ENCODE measurements at places on chromosomes 2 and 18. TPM values are rescaled to one million over a fixed set of nuclear protein-coding genes. Genes with fewer than 3 reads are reported as not detected.

- peak; percentile 23 for ATAC-seq
These were observed 359 bp downstream of the TGFBRAP1 start for GRCh38 chr2:105329197-105329554.

GRCh38 chr18:3688690-3689089, 238.7 kb downstream of the TGIF1 start:
- no peak for ATAC-seq

ZNF2 gene
- total RNA-seq = 3.1 TPM

- no peak for ATAC-seq
These were observed 262.8 kb downstream of the DYSF start for GRCh38 chr2:71715951-71716696.

DNA sequence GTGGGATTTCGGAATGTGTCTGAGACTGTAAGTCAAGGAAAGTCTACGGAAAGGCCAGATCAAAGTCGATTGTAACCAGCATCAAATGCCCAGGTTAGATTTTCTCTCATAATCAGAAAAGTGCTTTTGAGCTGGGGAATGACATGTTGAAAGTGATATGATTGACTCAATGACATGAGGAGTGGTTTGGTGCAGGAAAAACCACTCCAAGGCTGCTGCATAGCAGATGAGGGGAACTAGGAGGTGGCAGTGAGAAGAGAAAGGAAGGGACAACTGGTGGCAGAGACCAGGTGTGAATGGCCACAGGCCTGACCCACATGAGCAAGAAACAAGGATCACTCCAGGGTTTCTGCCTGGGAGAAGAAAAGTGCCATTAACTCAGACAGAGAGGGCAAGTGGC, 822 bp downstream of the SLC35F6 start:
- ATAC-seq = no peak

- no peak for ATAC-seq
These were observed 83.6 kb upstream of the BCL2L11 start for GRCh38 chr2:111037128-111037527.

GRCh38 chr2:239371726-239372686, 28.8 kb downstream of the HDAC4 start:
- ATAC-seq = no peak

GRCh38 chr2:58357521-58357920, 116.4 kb upstream of the FANCL start:
- ATAC-seq = no peak

GRCh38 chr2:5412001-5412400, 280.2 kb upstream of the SOX11 start:
- ATAC-seq = no peak

DNA sequence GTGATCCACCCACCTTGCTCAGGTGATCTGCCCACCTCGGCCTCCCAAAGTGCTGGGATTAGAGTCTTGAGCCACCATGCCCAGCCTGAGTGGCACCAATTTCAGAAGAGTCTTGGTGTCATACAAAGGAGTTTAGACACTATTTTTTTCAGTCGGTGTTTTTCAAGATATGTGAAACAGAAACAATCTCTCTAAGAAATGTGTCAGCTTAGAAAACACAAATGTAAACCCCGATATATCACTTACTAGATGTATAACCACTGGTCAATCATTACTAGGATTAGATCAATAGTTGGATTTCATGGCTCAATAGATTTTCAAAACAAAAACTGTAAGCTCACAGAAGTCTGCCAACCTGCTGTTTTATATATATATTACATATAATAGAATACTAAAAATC, 67.2 kb upstream of the FRZB start:
- no peak for ATAC-seq

- ATAC-seq = no peak
These were observed 12.3 kb upstream of the PLEK start for GRCh38 chr2:68352651-68353391.

PXDN gene
- total RNA-seq = 73.9 TPM

DNA sequence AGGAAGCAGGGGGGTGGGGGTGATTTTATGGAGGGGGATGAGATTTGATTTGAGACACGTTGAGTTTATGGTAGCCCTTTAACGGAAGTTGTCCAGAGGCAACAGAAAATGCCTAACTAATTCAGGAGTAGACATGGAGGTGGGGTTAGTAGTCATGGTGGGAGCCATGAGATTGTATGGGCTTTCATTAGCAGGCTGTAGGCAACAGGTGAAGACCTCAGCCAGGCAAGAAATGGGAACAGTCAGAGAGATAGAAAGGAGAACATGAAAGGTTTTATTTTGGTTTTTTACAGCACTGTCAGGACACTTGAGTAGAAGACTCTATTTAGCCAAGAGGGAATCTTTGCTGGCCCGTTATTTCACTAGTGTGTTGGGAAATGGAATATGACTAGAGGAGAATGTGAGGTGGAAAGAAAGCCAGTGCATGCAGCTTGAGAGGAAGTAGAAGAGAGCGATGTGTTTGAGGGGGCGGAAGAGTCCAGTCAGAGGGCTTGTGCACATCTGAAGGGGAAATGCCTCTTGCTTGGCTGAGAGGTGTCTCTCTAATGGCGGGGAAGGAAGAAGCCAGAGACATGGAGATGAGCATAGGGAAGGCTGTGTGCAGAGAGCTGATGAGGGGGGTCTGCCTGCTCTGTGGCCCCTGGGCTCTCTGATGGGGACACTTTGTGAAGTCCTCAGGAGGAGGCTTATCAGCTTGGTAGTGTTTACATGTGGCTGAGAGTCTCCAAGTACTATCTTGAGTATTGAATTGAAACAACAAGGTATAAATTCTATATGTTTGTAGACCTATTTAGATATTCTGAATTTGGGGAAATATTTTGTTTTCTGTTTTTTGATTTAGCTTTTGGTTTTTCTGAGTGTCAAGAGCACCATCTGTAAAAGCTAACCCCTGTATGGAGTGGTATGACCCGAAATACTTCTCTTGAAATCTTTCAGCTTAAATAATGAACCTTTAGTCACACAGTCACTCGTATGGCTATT, 66.9 kb upstream of the ITM2C start:
- ATAC-seq = peak; percentile 22

INO80D gene
- total RNA-seq = 28.6 TPM

DNA sequence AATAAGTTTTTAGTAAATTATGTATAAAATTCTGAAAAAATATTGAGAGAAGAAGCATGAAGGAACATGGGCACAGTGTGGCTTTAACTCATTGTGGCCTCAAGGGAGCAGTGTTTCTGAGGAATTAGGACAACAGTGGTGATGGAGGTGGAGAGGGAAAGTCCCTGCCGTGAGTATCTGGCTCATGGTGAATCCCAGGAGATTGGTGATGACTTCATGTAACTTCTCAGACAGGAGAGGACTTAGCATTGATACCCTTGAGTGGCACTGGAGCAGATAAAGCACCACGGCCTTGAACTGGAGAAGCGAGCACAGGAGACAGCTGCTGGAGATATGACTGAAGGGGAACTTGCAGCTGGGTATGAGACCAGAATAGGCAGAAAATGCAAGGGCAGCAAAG, 35.0 kb upstream of the LRP1B start:
- ATAC-seq = no peak

DNA sequence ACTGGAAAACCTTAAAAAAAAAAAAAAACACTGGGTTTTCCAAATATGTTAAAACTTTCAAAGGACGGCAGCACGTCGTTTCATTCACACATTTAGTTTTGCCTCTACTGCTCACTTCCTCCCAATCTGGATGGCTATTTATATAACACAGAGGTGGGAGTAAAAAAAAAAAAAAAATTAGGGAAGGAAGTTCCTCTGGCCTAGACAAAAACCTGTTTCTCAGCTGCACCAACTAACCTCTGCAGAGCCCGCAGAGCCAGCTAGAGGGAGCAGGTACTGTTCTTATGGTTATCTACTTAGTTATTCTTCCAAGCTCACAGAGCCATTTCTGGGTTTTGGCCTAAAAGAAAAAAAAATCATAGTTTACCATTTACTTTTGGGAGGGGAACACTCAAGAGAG, 28.1 kb downstream of the SLC1A4 start:
- ATAC-seq = no peak

GRCh38 chr2:147648471-147648870, 196.4 kb upstream of the ACVR2A start:
- ATAC-seq = no peak

DNA sequence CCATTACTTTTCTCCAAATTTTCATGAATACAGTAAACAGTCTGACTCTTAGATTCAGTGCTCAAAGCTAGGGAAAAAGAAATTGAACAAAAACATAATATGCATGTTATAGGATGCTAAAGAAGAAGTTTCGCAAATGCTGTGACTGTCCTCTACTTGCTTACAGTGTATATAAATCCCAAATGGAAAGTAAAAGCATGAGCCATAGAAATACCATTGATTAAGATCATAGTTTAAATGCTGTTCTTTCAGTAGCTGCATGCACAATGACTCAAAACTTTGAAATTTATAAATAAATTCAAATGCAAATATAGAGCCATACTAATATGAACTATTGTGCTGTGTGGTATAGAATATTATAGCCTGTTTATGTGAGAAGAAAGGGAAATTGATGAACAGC, 1113.9 kb upstream of the ACVR2A start:
- ATAC-seq = no peak

GRCh38 chr2:172311921-172312345, 115.5 kb upstream of the ITGA6 start:
- peak; percentile 77 for ATAC-seq

- ATAC-seq = no peak
These were observed 9.1 kb upstream of the MALT1 start for GRCh38 chr18:58662118-58662517.

RAB6C gene
- total RNA-seq = 0.42 TPM

DNA sequence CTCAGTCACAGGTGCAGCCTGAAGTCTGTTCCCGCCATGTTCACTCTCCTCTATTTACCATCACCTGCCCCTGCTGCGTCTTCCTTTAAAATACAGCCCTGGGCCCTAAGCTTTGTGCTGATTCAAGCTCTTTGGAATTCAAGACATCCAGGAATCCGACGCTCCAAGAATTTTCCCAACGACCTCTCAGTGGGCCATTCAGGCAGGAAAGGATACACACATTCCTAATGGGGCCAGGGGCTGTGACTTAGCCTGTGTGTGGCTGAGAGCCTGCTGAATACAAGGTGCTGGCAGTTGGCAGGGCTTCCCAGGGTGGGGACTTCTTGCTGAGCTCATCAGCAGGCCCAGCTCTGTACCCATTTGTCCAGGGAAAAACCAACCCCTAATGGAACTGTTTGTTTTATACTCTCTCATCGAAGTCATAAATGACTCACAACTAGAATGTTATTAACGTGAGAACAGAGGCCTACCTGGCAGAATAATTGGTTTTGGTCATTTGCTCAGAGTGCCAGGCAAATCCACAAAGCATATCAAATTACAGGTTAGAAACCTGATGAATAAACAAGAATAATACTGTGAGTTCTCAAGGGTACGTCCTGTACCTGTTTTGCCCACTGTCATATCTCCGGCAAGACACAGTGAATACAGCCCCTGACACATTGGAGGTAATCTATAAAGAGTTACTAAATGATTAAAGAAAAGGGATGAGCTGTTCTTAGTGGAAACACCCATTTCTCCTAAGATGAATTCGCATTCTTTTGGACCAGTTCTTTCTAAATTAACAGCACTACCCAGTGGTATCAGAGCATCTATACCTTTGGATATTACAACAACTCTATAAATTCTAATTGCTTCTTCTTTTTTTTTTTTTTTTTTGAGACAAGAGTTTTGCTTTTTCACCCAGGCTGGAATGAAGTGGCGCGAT, 12.6 kb upstream of the KCMF1 start:
- peak; percentile 76 for ATAC-seq

- no peak for ATAC-seq
These were observed 19.6 kb upstream of the IL1A start for GRCh38 chr2:112803691-112804521.

PASK gene
- 2.7 TPM for total RNA-seq

DNA sequence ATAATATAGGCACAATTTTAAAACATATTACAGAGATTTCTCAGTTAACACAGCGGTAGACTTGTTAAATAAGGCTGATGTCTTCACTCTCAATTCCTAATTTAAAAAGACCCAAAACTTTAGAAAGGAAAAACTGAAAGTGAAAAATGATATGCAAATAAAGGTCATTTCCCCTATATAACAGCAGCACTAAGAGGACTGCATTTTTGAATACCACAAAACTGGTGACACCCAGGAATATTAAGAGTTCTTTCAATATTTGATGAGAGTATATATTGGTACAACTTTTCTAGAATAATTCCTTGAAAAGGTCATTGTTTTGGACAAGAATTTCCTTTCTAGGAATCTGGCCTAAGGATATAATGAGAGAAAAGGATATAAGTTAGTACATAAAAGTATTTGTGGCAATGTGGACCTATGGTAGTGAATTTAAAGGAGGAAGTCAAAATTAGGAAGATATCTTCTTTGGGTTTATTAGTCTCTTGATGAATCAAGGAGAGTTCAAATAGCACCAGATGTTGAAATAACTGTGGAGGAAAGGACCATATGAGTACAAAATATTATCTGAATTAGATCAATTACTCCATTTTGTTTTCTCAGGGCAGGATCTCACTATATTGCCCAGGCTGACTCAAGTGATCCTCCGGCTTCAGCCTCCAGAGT, 70.3 kb downstream of the TMEM237 start:
- no peak for ATAC-seq

GRCh38 chr2:230130668-230131364, 62.1 kb upstream of the SLC16A14 start:
- ATAC-seq = peak; percentile 90

TDRD15 gene
- 0.73 TPM for total RNA-seq

- no peak for ATAC-seq
These were observed 100.3 kb upstream of the NEDD4L start for GRCh38 chr18:57943723-57944122.

- ATAC-seq = no peak
These were observed 18.9 kb downstream of the RAB10 start for GRCh38 chr2:26052740-26053139.

AQP12A gene
- not detected for total RNA-seq

GRCh38 chr2:167960089-167960747, 287.2 kb downstream of the STK39 start:
- no peak for ATAC-seq

HDLBP gene
- total RNA-seq = 279 TPM

MPV17 gene
- total RNA-seq = 93.4 TPM

ALK gene
- total RNA-seq = 1.6 TPM

All from gastroesophageal sphincter (tissue), 4 donors.